ENCODE measurements at places on chromosomes 4 and X.

DNA sequence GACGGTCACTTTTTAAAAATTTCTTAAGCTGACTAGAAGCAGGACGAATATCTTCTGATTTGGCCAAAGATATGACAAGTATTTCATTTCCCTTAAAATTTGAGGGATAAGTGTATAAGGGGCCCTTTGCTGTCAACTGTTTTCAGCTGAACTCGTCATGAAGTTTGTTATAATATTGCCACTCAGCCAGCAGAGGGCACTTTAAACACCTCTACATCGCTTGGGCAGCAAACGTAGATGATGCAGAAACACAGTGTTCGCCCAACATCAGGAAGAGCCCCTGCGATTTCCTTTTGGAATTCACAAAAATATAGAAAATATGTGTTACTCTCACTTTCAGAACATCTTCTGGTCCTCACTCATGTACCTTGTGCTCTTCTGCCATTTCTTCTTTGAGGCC, 435.7 kb upstream of the FMR1 start:
- DNase-seq = no peak

DNA sequence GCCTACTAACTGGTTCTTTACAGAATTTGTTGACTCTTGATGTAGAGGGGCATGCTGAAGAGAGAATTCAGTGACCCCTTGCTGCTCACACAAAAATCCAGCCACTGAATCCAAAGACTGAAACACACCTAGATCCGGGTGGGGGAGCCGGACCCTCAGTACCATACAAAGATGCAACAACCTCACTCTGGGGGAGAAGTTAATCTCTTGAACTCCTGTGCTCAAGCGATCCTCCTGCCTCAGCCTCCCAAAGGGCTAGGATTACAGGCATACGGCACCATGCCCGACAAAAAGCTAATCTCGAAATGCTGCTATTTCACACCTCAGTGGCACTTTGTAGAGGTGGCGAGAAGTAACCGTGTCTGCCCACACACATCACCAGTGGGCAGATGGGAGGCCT, 88.8 kb upstream of the HELT start:
- no peak for DNase-seq

DNA sequence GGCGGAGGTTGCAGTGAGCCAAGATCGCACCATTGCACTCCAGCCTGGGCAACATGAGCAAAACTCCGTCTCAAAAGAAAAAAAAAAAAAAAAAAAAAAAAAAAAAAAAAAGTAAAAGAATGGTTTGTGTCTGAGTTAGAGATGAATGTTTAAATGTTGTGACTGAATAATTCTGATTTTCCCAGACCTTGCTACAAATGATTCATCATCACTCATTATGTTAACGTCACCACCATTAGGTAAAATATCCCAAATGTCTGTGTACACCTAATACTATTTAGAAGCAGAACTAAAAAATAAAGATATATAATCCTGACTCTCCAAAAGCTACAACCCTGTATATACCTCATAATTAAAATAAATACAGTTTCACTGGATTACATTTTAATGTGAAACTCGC, 70.8 kb downstream of the HHIP start:
- no peak for DNase-seq

DNA sequence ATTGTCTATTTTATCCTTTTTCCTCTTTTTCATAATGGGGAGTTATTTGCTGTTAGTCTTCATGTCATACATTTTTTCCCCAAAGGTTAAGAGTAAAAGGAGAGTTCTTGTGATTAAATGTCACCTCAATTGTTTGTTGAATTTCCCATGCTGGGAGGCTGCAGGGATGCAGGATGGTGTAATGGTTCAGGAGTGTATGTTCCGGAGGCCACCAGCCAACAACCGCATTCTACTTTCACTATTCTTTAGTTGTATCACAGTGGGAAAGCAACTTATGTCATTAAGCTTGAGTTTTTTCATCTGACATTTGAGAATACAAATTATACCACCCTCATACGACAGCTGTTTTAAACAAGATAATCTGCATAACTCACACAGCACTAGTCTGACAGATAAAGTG, 15.4 kb downstream of the AFP start:
- DNase-seq = peak; percentile 20

DNA sequence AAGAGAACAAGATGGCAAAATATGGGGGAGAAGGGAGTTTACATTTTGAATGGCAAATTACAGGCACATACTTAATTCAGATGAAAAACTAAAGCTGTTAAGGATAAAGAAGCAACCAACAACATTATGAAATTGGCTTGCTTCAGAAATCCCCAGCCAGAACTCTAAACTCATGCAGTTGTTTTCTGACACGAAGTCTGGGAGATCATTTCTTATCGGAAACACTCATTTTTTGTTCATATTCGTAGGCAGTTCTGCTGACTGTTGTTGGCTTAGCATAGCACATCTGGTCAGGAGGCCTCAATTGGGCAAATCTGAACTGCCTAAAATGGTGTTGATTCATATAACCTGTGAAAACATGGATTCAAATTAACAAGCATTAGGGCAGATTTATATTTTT, 33.0 kb upstream of the ARHGAP6 start:
- no peak for DNase-seq

- DNase-seq = peak; percentile 29
These were observed at the start of gene COL4A5 for GRCh38 chrX:108439426-108439942. COL4A5 (plus strand) TSS chrX:108439838; CDS start chrX:108440126, 288 bp downstream.

GRCh38 chrX:137363559-137363958, 202.4 kb upstream of the ZIC3 start:
- DNase-seq = no peak

GRCh38 chrX:72540318-72540717, 32.3 kb downstream of the HDAC8 start:
- peak; percentile 28 for DNase-seq

- DNase-seq = no peak
These were observed 496.9 kb downstream of the TMA16 start for GRCh38 chr4:163991298-163991865.

DNA sequence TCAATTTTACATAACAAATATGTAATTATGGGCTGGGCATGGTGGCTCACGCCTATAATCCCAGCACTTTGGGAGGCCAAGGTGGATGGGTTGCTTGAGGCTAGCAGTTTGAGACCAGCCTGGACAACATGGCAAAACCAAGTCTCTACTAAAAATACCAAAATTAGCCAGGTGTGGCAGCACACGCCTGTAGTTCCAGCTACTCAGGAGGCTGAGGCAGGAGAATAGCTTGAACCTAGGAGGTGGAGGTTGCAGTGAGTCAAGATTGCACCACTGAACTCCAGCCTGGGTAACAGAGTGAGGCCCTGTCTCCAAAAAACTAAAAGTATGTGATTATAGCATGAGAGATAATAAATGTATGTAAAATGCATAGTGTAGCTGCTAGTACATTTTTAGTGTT, 229.0 kb downstream of the PPARGC1A start:
- DNase-seq = no peak

DNA sequence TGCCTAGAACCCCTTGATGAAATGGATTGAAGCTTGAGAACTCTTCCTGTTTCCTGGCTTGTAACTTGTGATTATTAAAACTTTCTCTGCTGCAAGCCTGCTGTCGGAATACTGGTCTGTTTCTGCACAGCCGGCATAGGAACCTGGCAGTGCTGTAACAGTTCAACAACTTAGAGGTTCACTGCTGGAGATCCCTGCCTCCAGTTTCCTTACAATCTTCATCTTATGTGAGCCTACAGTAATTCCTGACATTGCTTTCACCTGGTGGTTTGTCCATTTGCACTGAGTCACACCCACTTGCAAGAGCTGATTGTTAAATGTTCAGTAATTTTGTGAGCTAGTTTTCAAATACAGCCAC, 1.3 kb upstream of the SEPSECS start:
- DNase-seq = no peak

- no peak for DNase-seq
These were observed 5.8 kb downstream of the ITM2A start for GRCh38 chrX:79361192-79361870.

GRCh38 chrX:41686788-41687187, 2.0 kb upstream of the GPR34 start:
- DNase-seq = no peak

DNA sequence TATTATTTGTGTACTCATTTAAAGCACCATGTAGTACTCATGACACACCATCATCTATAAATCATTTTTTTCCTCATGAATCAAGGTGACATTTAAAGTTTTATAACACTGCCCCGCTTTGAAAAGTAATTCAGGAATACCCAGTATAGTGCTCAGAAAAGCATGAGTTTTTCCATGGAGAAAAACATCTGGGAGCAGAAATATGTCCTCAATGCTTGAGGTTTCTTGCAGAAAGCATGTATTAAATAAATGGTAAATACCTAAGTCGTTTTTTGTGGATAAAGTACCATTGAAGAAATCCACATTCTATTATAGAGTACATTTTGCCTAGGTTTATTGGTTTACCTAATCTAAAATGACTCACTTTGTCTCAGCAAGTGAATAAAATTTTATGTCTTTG, 66.2 kb downstream of the UBA6 start:
- no peak for DNase-seq

GRCh38 chr4:3365326-3365725, 72.5 kb downstream of the RGS12 start:
- DNase-seq = no peak

GRCh38 chr4:54976682-54977081, 148.7 kb downstream of the KDR start:
- no peak for DNase-seq

DNA sequence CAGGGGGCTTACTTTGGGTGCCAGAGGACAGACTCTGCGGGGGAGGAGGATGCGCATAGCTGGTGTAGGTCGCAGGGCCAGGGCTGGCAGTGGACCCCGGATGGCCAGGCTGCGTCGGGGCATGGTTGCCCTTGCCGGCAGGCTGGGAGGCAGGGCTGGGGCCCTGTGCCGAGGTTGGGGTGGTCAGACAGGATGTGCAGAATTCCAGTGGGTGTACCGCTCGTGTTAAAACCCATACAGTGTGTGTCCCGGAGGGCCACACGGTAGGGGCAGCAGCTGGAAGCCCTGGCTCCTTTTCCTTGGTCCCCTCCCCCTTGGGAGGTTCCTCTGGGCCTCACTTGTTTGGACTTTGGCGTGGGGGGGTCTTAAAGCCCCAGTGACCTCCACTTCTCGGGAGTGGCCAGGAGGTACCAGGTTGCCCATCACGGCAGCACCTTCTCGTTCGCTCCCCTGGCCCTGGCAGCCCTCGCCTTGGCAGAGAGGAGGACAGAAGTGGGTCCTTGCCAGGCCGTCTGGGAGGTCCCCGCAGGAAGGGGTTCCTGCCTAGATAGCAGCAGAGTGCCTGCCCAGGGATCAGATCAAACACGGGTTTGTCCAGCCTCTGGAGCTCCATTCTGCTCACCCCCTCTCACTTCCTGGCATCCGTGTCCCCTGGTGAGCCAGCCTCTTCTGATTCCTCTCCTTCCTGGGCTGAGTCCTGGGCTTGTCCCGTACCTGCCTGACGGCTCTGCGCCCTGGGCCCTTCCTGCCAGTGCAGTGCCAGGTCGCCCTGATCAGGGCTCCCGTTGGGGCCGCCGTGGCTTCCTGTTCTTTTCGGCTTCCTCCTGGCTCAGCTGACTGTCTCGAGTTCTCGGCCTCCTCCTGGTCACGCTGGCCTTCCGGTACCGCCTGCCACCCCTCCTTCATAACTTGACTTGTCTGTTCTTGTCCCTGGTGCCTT, 56.7 kb upstream of the HGFAC start:
- no peak for DNase-seq

DNA sequence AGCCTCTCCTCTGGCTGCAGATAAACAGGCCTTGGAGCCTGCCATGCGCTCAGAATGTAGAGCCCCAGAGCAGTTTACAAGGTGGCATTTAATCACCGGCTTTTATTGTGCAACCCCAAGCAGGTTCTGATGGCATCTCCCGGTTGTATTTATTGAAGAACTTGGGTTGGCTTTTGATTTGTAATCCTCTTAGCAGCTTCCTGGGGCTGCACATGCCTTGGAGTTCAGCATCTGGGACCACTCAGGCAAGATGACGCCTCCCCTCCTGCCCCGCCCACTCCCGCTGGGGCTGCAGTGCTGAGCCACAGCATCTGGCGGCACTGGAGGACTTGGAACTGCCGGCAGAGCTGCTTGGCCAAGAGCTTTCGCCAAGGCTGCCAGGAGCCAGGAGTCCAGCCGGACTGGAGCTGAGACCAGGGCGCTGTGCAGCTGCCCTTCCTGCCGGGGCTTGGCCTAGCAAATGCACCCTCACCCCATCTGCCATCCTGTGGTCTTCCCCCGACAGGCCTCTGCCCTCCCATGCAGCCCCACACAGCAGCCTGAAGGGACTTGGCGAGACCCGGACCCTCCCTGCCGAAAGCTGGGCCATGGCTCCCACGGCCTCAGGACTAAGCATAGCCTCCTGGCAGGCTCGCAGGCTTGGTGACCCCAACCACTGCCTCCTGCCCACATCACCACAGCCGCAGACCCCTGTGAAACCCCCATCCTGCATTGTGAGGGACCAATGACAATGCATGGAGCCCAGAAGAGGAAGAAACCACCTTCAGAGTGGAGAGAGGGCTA, 5.4 kb downstream of the HTRA3 start:
- peak; percentile 93 for DNase-seq

GRCh38 chrX:49186125-49187027, at the start of gene PRICKLE3:
PRICKLE3 (minus strand) TSS chrX:49186373; CDS start chrX:49186297, 76 bp downstream.
- peak; percentile 69 for DNase-seq

DNA sequence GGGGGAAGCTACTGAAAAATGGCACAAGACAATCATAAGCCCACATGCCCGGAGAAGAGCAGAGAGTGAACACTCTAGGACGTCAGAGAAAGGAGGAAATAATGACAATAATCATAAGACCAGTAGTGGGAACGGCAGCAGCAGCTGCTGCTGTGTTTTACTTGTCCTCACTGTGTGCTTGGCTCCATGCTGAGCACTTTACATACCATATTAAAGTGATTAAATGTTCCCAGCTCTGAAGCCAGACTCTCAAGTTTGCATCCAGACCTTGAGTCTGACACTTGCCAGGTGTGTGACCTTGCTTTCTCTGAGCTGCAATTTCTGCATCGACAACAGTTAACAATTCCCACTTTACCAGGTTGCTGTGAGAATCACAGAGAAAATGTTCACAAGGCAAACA, 255.4 kb downstream of the SPANXN1 start:
- DNase-seq = no peak

- DNase-seq = no peak
These were observed 35.0 kb upstream of the MXD4 start for GRCh38 chr4:2296631-2297601.

- peak; percentile 30 for DNase-seq
These were observed 87.5 kb downstream of the TRAPPC11 start for GRCh38 chr4:183746305-183747229.

GRCh38 chrX:150688911-150689451, 4.2 kb upstream of the MTMR1 start:
- DNase-seq = peak; percentile 71

DNA sequence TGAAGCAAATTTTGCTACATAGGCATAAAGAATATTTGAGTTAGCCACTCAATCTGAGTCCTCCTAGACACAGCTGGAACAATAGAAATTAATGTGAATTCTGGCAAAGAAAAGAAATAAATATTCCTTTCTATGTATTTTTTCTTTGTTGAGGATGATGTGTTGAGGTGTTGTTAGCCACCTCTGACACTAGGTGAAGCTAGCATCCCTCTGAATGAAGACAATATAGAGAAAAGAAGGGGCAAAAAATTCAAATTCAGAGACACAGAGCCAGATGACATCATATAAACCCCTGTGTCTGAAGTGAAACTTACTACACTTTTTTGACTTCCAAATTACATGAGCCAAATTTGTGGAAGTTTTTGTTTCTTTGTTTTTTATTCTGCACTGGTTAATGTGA, 34.6 kb upstream of the TMPRSS11D start:
- no peak for DNase-seq
